ENCODE measurements at places on chromosomes 12 and 14.

- DNase-seq: peak; percentile 25
These were observed at the start of gene NRIP2 for GRCh38 chr12:2834581-2835491. Gene NRIP2, minus strand, starts transcription at chr12:2835035. Its CDS starts 52 bp downstream, at chr12:2834983.

GRCh38 chr14:72958548-72958947, 32.3 kb downstream of the DCAF4 start:
- no peak for DNase-seq

- DNase-seq: no peak
These were observed 16.5 kb downstream of the CCER1 start for GRCh38 chr12:90938451-90938850.

DNA sequence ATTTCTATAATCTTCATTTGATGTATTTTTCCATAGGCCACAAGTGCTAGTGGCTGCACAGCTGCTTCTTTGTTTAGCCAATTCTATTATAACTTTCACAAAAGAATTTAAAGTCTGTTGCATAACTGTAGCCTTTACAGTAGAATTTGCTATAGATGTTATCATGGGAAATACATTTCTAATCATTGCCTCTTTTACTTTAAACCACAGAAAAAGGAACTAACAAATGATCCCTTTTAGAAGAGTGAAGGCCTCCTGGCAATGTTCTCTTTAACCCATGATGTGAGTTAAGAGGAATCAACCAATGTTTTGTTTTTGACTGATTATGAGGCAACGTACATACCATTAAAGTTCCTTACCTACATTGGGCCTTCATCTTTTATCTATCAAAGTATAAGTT, 68.8 kb downstream of the RPL10L start:
- no peak for DNase-seq

- no peak for DNase-seq
These were observed 181.8 kb upstream of the MYL2 start for GRCh38 chr12:111102102-111102739.

GRCh38 chr14:47657143-47657542, 18.3 kb downstream of the MDGA2 start:
- no peak for DNase-seq

Data from HFF-Myc (cell line).